ENCODE measurements at places on chromosomes 11 and 22.

DNA sequence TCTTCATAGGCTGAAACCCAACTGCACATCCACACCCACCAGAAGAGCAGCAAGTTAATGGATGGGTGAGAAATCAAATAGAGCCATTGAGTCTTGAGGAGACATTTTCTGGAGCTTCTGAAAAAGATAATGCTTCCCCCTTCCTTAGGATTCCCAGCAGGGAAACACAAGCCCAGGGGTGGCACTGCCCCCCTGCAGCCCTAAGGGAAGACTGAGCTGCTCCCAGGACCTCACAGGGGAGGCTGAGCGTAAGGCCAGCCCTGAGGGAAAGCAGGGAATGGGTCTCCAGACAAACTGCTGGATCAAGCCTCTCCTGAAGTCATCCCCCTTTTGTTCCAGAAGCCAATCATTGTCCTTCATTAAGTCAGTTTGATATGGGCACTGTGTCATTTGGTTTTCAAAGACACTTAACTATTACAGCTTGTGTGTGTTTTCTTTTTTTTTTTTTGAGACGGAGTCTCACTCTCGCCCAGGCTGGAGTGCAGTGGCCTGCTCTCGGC lies 15.1 kb downstream of the LTO1 start:
- no peak for DNase-seq

DNA sequence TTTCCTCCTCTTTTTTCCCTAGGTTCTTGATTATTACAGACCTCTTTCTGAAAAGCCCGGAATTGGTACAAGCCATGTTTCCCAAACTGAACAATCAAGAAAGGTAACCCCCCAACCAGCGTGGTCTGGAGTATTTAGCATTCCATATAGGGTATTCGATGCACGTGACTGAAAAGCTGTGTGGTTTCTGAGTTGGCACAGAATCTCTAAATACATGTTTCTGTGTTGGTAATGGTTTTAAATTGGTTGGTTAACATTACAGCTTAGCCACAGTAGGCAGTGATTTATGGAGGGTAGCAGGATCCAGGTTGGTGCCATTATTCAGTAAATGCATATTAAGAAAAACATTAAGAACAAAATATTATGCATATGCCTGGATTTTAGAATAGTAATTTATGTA lies 46.8 kb downstream of the ATXN10 start:
- no peak for DNase-seq

DNA sequence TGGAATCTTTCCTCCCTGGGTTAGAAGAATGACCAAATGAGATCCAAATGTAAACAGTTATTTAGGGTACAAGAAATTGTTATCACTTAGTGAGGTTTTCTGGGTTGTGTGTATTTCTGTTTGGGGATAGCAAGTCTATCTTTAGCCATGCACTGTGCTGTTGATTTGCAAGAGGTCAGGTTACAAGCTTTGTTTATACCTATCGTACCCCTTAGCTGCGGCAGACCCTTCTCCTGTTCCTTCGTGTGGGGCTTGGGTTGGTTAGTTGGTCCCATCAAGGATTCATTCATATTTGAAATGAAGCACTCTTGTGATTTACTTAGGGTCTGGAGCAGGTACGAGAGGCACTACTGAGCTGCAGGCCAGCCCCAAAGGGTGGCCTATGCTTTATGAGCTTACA lies 72.6 kb downstream of the USP35 start:
- no peak for DNase-seq

- peak; percentile 89 for DNase-seq
These were observed 23.3 kb upstream of the SERPIND1 start for GRCh38 chr22:20750461-20751184.

- DNase-seq, result no peak
These were observed 129.8 kb downstream of the FCHSD2 start for GRCh38 chr11:73012121-73012863.

- DNase-seq, result no peak
These were observed 17.7 kb downstream of the FJX1 start for GRCh38 chr11:35635933-35636332.

DNA sequence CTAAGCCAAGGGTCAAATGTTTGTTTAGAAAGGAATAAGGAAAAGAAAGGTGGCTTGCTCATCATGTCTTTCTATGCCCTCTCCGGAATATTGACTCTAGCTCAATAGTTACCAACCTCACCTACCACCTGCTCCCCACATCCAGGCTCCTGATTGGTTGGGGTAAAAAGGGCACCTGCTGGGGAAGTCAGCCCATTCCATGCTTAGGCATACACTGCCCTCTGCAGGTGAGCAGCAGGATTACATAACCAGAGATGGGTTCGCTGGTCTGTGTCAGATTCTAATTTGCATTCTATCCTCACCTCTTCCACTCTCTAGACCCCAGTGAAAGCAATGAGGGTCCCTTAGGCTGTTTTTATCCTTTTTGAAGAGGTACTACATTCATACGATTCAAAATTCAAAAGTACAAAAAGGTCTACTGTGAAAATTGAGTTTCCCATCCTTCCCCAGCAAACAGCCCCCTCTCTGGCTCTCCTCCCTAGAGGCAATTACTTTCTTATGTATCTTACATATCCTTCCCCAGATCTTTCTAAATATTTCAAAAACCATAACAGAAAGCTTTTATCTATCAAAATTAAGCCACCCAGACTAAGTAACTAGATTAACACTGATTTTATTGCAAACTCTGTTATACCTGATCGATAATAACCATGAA lies 98.0 kb upstream of the ASPHD2 start:
- peak; percentile 70 for DNase-seq

DNA sequence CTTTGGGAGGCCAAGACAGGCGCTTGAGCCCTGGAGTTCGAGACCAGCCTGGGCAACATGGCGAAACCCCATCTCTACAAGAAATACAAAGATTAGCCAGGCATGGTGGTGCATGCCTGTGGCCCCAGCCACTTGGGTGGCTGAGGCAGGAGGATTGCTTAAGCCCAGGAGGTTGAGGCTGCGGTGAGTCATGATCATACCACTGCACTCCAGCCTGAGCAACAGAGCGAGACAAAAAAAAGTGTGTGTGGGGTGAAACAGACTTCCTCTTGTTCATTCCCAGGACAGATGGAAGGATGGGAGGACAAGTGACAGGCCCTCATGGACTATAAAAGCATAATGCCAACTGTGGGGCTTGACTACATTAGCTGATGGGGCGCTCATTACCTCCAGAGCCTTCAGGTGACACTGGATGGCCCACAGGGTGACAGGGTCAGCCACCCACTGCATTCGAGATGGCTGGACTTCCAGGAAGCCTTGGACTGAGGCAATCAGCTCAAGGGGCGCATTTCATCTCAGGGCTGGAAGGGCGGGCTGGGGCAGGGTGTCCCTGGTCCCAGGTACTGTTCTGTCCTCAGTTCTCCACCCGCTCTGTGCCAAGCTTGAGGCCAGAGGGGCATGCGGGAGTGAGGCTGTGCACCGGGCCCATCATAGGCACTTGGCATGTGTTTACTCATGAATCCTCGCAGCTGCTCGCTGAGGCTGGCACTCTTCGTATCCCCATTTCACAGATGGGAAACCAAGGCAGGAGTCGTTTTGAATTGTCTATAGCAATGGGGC lies 12.5 kb downstream of the NPTXR start:
- DNase-seq, result peak; percentile 75
